ENCODE measurements at places on chromosomes 2 and 18.

GRCh38 chr2:42360493-42360889 is 526 bp downstream of the COX7A2L start:
- DNase-seq: no peak

GRCh38 chr18:6682437-6683111 is 46.9 kb upstream of the ARHGAP28 start:
- DNase-seq: no peak

GRCh38 chr2:232761301-232761907 is 15.0 kb downstream of the KCNJ13 start:
- peak; percentile 41 for DNase-seq

GRCh38 chr2:7437141-7437540 is 519.9 kb downstream of the RNF144A start:
- DNase-seq: no peak

- DNase-seq: no peak
Observed at GRCh38 chr2:83572400-83572799, 886.7 kb downstream of the SUCLG1 start.

DNA sequence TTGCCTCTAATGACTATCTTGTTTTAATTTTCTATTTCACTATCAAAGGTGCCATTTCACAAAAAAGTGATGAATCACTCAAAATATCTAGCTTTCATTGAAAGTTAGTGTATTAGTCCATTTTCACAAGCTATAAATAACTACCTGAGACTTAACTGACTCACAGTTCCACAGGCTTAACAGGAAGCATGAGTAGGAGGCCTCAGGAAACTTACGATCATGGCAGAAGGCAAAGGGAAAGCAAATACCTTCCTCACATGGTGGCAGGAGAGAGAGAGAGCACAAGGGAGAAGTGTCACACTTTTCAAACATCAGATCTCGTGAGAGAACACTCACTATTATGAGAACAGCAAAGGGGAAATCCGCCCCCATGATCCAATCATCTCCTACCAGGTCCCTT is 1220.4 kb upstream of the ZEB2 start:
- no peak for DNase-seq

- no peak for DNase-seq
Observed at GRCh38 chr2:232116852-232117251, 155.3 kb downstream of the DIS3L2 start.

GRCh38 chr18:79604913-79605880 is 74.4 kb upstream of the CTDP1 start:
- DNase-seq: no peak

Data from stimulated activated CD4-positive, alpha-beta T cell treated with anti-CD3 and anti-CD28 coated beads, Interleukin-4, amount 100 ng/mL, for 24 hours (primary cell).